ENCODE measurements at places on chromosomes 2 and 18. TPM values are rescaled to one million over a fixed set of nuclear protein-coding genes. Genes with fewer than 3 reads are reported as not detected.

Gene ARL4C
- 7.2 TPM for total RNA-seq

Gene PLB1
- total RNA-seq: 2.1 TPM

Gene C2orf80
- total RNA-seq: not detected

Gene CAD
- total RNA-seq: 9.1 TPM

Gene CNDP1
- not detected for total RNA-seq

Gene CAPN14
- not detected for total RNA-seq

Gene PMAIP1
- total RNA-seq: 9.5 TPM

Gene SPATS2L
- total RNA-seq: 63.5 TPM

Gene ADRA2B
- 1.1 TPM for total RNA-seq

Gene REG1B
- not detected for total RNA-seq

Gene LIPT1
- 5.7 TPM for total RNA-seq

Gene EVX2
- total RNA-seq: 1.2 TPM

Gene GNLY
- total RNA-seq: not detected

Gene CABYR
- total RNA-seq: 1.3 TPM

Gene TRIP12
- total RNA-seq: 154 TPM

Gene POU3F3
- total RNA-seq: 0.66 TPM
